ENCODE measurements at places on chromosomes 3 and 15. TPM values are rescaled to one million over a fixed set of nuclear protein-coding genes. Genes with fewer than 3 reads are reported as not detected.

Gene SERPINI2
- 0.55 TPM for total RNA-seq

Gene OSTN
- not detected for total RNA-seq

Gene STRIT1
- not detected for total RNA-seq

Gene HESX1
- total RNA-seq = 0.57 TPM

Gene RPS17
- total RNA-seq = 1,866 TPM

Gene SERINC4
- 0.34 TPM for total RNA-seq

Gene MUC20
- 84.4 TPM for total RNA-seq

Gene TGM4
- not detected for total RNA-seq

Gene CLDN18
- not detected for total RNA-seq

Gene HIGD2B
- not detected for total RNA-seq

Gene MNS1
- total RNA-seq = 1.1 TPM

Gene AGBL1
- total RNA-seq = not detected

Gene IMPG2
- total RNA-seq = 0.31 TPM

Gene GOLGA6D
- not detected for total RNA-seq

Gene SOX14
- not detected for total RNA-seq

Gene EPHB1
- 3.1 TPM for total RNA-seq

Gene LRRIQ4
- total RNA-seq = not detected

Gene TXNRD3
- 12.3 TPM for total RNA-seq

Gene CCDC174
- total RNA-seq = 29.9 TPM

Gene BNC1
- 1.1 TPM for total RNA-seq

Gene ECE2
- 0.81 TPM for total RNA-seq

Gene PCBP4
- total RNA-seq = 40.8 TPM

Gene UPK1B
- 110 TPM for total RNA-seq

Gene APBA2
- 9.5 TPM for total RNA-seq

Gene CDCP1
- total RNA-seq = 40.6 TPM

Gene IL5RA
- not detected for total RNA-seq

Gene SEMA3G
- 7.5 TPM for total RNA-seq

Gene TM4SF1
- total RNA-seq = 58.1 TPM

Gene GOLGA8N
- 19.7 TPM for total RNA-seq

Gene PLSCR2
- total RNA-seq = 2.6 TPM

Gene CCDC33
- total RNA-seq = 10.2 TPM

Gene FAM174B
- total RNA-seq = 208 TPM

Gene KNL1
- total RNA-seq = 1.2 TPM

Gene ACTC1
- total RNA-seq = 29.7 TPM

Gene GOLGA6L4
- total RNA-seq = 9.1 TPM

Gene ACSBG1
- 1.6 TPM for total RNA-seq

Gene P2RY13
- 1.2 TPM for total RNA-seq

Gene TEX9
- 20.5 TPM for total RNA-seq

Gene CCDC80
- 62.7 TPM for total RNA-seq

Gene ATP13A4
- 2.1 TPM for total RNA-seq

Gene ISLR2
- 0.21 TPM for total RNA-seq

Gene CYP1A2
- not detected for total RNA-seq

Gene ROPN1
- not detected for total RNA-seq
